T-cell (primary cell): ENCODE measurements at places on chromosomes 3 and 15.

DNA sequence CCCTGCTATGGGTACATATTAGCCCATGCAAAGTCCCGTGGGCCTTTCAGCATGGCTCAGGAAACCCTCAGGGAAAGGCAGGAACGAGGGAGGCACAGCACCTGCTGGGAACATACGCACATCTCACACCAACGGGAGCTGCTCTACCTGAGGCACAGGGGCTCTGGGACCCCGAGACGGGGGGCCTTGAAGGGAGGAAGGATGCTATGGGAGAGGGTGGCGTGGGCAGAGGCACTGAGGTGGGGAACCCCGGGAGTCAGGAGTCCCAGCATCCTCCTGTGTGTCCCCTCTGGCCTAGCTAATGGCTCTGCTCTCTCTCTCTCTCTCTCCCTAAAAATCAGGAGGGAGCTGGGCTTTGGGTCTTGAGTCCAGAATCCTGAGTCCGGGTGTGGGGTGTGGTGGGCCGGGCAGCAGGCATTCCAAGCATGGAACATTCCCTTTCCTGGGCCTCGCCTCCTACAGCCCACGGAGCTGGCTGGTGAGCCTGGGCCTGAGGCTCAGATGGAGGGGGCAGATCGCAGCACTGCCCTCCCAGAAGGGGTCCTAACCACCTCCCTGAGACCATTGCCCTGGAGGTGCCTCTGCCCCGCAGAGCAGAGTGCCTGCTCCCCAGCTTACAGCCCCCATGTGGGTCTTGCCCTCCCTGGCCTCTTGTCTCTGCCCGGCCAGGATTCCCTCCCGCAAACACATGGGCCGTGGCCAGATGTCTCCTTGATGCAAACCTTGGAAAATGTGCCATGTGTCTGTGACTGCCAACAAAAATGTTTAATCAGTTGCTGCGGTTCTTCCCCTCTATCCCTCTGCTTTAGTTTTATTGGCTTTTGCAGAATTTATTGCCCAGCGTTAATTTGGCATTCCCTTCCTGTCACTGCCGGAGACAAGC, 101.6 kb downstream of the TMEM266 start:
- DNase-seq = no peak

DNA sequence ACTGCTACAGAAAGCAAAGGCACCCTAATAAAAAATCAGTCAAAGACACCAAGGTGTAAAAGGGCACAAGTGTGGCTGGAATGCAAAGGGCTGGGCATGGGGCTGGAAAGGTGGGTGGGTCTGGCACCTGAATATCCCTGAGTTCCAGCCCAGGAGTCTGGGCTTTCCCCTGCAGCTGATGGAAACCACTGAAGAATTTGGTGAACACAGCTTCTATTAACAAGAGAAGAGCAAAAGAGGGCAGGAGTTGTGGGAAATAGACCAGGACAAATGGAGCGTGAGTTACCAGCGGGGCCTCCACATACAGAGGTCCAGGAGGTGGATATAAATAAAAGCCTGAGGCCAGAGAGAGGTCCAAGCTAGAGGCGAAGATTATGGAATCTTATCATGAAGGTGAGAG, 45.1 kb upstream of the TPM1 start:
- no peak for DNase-seq

- no peak for DNase-seq
Measured at GRCh38 chr3:73624017-73624820, 522 bp downstream of the PDZRN3 start.

DNA sequence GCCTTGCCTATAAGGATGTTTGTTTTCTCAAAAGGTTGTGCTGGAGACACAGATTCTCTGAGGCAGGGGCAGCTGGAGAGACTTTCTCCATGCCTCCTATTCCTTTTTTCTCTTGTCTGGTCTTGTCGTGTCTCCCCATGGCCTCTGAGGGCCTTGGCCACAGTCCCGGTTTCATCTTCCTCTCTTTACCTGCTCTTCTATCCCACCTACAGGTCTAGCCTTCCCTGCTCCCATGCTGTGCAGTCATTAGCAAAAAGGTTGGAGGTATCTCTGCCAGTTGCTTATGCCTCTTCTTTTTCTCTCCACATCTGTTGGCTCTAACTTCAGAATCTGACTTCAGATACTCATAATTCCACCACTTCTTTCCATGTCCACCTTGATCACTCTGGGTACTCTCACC, 191.1 kb downstream of the IL20RB start:
- no peak for DNase-seq

DNA sequence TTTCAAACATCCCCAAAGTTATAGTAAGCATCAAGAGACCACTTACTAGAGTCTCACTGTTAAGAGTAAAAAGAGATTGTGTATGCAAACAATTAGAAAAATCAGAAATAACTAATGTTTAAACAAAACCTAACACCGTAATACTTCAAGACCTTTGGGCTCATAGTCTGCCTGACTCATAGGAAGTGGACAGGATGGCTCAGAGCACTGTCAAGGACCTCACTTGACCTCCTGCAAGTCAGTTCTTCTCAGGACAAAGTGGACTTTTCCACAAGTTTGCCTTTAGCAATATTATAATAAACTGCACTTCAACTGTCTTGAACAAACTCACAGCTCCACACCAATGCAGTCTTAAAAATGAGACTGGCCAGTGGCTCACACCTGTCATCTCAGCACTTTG, 34.8 kb downstream of the IL12A start:
- DNase-seq = no peak

DNA sequence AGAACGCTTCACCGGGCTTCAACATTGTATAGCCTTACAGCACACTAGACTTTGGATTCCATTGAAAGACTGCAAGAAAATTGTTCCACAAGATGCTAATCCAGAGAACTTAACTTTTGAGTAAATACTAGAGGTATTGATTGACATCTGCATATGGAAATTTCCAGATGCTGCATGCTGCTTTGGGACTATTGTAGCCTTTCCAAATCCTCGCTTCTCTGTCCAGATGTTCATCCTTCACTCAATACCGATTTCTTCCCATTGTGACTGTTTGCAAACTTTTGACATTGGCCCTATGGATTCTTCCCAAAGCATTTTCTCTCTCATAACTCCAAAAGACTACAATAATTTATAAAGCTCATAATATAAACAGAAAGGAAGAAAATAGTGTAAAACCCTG, 41.4 kb downstream of the COL6A6 start:
- no peak for DNase-seq

- DNase-seq = no peak
Measured at GRCh38 chr3:54862526-54862925, 65.3 kb downstream of the LRTM1 start.

DNA sequence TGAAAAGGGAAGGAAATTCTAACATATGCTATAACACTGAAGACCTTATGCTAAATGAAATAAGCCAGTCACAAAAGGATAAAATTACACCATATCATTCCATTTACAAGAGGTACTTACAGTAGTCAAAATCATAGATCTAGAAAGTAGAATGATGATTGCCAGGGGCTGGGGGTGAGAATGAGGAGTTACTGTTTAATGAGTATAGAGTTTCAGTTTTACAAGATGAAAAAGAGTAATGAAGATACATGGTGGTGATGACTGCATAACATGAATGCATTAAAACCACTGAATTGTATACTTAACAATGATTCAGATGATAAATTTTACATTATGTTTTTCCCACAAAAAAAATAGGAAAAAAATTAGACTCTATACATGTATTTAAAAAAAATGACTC, 152.6 kb downstream of the SCAPER start:
- no peak for DNase-seq
